ENCODE measurements at places on chromosomes 12 and 14.

GRCh38 chr14:68781161-68782021 is 11.5 kb downstream of the ZFP36L1 start:
- DNase-seq: peak; percentile 53

DNA sequence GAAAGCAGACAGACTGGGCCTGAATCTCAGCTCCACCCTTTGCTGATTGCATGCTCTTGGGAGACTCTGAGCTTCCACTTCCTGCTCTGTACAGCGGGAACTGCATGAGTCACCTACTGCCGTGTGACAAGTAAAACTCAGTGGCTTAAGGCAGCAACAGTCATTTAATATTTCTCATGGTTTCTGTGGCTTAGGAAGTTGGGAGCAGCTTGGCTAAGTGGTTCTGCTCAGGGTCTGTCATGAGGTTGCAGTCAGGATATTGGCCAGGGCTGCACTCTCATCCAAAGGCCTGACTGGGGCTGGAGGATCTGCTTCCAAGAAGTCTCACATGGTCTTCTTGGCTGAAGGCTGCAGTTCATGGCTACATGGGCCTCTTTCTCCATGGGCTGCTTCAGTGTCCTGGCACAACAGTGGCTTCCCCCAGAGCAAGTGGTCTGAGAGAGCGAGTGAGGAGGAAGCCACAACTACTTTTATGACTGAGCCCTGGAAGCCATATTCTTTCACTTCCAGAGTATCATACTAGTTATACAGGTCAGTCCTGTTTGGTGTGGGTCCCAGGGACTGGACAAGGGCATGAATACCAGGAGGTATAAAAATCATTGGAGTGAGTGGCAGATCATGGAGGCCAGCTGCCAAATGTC is 49.7 kb downstream of the FAM222A start:
- no peak for DNase-seq

- no peak for DNase-seq
These were observed 20.8 kb downstream of the TRAFD1 start for GRCh38 chr12:112146123-112146522.

- DNase-seq: no peak
These were observed 46.6 kb downstream of the PPP2R5C start for GRCh38 chr14:101808020-101808641.

- DNase-seq: no peak
These were observed 359.6 kb upstream of the DIO2 start for GRCh38 chr14:80570930-80571298.

- DNase-seq: no peak
These were observed 545.0 kb upstream of the FBXO33 start for GRCh38 chr14:39977198-39977597.

- DNase-seq: no peak
These were observed 564.1 kb upstream of the ATXN7L3B start for GRCh38 chr12:73973486-73973885.

- no peak for DNase-seq
These were observed 87.3 kb upstream of the E2F7 start for GRCh38 chr12:77152623-77153193.
